Chondrocyte (in vitro differentiated cells): ENCODE measurements at places on chromosomes 6 and 20. TPM values are rescaled to one million over a fixed set of nuclear protein-coding genes. Genes with fewer than 3 reads are reported as not detected.

MUC22 gene
- not detected in 3 replicates for total RNA-seq

EEF1A2 gene
- total RNA-seq: 0.34 to 6.5 TPM (median 5.5 TPM) in 3 replicates

CNBD2 gene
- total RNA-seq: 1.6 to 4.8 TPM (median 3.3 TPM) in 3 replicates

GMPR gene
- total RNA-seq: 9.7 to 14.4 TPM (median 11.5 TPM) in 3 replicates

GPSM3 gene
- total RNA-seq: 3.6 to 5.6 TPM (median 5.4 TPM) in 3 replicates

HSPA1L gene
- total RNA-seq: 0.89 to 1.5 TPM (median 1.00 TPM) in 3 replicates

DNAH8 gene
- 0.05 to 0.24 TPM (median 0.15 TPM) in 3 replicates for total RNA-seq

SUN5 gene
- total RNA-seq: not detected in 3 replicates

ULBP1 gene
- total RNA-seq: 2.8 to 29.8 TPM (median 29.8 TPM) in 3 replicates

LINC00237 gene
- not detected in 3 replicates for total RNA-seq

EDEM2 gene
- 21.0 to 25.5 TPM (median 22.4 TPM) in 3 replicates for total RNA-seq

CRIP3 gene
- 0.47 to 0.94 TPM (median 0.72 TPM) in 3 replicates for total RNA-seq

C6orf15 gene
- total RNA-seq: 0.37 TPM in 1 of 3 replicates, not detected in the others

MLIP gene
- total RNA-seq: 1.5 TPM in 1 of 3 replicates, not detected in the others

ADTRP gene
- total RNA-seq: 0.35 to 1.3 TPM (median 0.77 TPM) in 3 replicates

GTF3C6 gene
- 67.5 to 89.4 TPM (median 79.5 TPM) in 3 replicates for total RNA-seq

BACH2 gene
- total RNA-seq: 7.8 to 10.5 TPM (median 8.3 TPM) in 3 replicates

SCRT2 gene
- total RNA-seq: not detected in 3 replicates

ATP9A gene
- 43.1 to 49.6 TPM (median 43.4 TPM) in 3 replicates for total RNA-seq

FGD2 gene
- not detected in 3 replicates for total RNA-seq

ZNF311 gene
- total RNA-seq: 0.41 to 0.80 TPM (median 0.52 TPM) in 3 replicates

ZFP57 gene
- not detected in 3 replicates for total RNA-seq

UNC5CL gene
- total RNA-seq: 0.25 to 0.36 TPM in 2 of 3 replicates, not detected in the other

EYS gene
- not detected in 3 replicates for total RNA-seq

TRIM26 gene
- total RNA-seq: 36.1 to 37.6 TPM (median 36.7 TPM) in 3 replicates

GNAS-AS1 gene
- 1.1 to 2.7 TPM (median 1.7 TPM) in 3 replicates for total RNA-seq

CST11 gene
- total RNA-seq: not detected in 3 replicates

ZNF341 gene
- 2.7 to 3.1 TPM (median 2.8 TPM) in 3 replicates for total RNA-seq

PI3 gene
- total RNA-seq: not detected in 3 replicates

C20orf141 gene
- total RNA-seq: not detected in 3 replicates

KHDRBS2 gene
- not detected in 3 replicates for total RNA-seq

FOXA2 gene
- total RNA-seq: not detected in 3 replicates

SNAP25 gene
- 0.46 to 0.65 TPM (median 0.60 TPM) in 3 replicates for total RNA-seq

TCF21 gene
- total RNA-seq: not detected in 3 replicates

NKX2-4 gene
- total RNA-seq: not detected in 3 replicates

MYLK4 gene
- 0.99 to 1.1 TPM (median 1.00 TPM) in 3 replicates for total RNA-seq

OR2H1 gene
- total RNA-seq: not detected in 3 replicates

RGS17 gene
- total RNA-seq: 1.5 to 2.2 TPM (median 1.8 TPM) in 3 replicates

SDCBP2 gene
- total RNA-seq: 0.89 to 2.3 TPM (median 2.0 TPM) in 3 replicates

WFDC5 gene
- total RNA-seq: not detected in 3 replicates

DOK5 gene
- total RNA-seq: 8.7 to 14.3 TPM (median 9.0 TPM) in 3 replicates

FAM50B gene
- 1.0 to 1.8 TPM (median 1.6 TPM) in 3 replicates for total RNA-seq

SUMO4 gene
- 1.1 to 2.8 TPM (median 1.5 TPM) in 3 replicates for total RNA-seq

HTR1E gene
- total RNA-seq: not detected in 3 replicates

HCRTR2 gene
- not detected in 3 replicates for total RNA-seq

TAGAP gene
- not detected in 3 replicates for total RNA-seq

FILIP1 gene
- 0.51 to 7.1 TPM (median 7.0 TPM) in 3 replicates for total RNA-seq

RIMS1 gene
- 5.7 to 16.6 TPM (median 6.6 TPM) in 3 replicates for total RNA-seq

TMEM244 gene
- not detected in 3 replicates for total RNA-seq

SLPI gene
- total RNA-seq: 0.40 to 1.3 TPM in 2 of 3 replicates, not detected in the other

PROKR2 gene
- not detected in 3 replicates for total RNA-seq
